ENCODE measurements at places on chromosomes 4 and X. TPM values are rescaled to one million over a fixed set of nuclear protein-coding genes. Genes with fewer than 3 reads are reported as not detected.

DNA sequence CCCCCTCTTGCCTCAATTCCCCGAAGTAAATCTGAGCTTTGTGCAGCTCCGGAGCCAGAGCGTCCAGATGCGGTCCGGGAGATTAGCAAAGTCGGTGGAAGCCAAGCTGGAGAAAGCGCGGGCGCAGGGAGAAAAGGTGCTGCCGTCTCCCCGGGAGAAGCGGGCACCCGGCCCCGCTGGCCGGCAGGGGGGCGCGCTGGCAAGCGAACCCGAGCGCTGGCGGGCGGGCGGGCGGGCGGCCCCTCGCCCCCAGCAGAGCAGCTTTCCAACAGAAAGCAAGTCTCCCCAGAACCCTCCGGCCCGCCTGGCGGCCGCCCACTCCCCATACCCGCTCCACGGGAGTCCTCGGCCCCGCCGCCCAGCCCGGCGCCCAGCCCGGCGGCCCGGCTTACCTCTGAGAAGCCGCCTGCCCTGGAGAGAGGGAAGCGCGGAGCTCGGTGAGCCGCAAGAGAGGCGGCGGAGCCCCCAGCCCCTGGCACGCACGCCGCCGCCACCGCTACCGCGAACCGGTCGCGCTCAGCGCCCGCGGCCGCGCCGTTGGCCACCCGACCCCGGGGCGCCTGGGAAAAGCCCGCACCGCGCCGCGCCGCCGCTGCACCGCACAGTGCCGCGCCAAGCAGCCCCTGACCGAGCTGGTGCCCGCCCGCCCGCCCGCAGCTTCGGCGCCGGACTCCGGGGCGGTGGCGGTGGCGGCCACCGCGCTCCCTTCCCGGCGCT, 529 bp upstream of the CITED1 start:
- DNase-seq, result peak; percentile 10

- DNase-seq, result peak; percentile 57
Measured at GRCh38 chr4:30256116-30256832, 463.9 kb upstream of the PCDH7 start.

GRCh38 chrX:66625525-66625924, 13.4 kb downstream of the EDA2R start:
- no peak for DNase-seq

DNA sequence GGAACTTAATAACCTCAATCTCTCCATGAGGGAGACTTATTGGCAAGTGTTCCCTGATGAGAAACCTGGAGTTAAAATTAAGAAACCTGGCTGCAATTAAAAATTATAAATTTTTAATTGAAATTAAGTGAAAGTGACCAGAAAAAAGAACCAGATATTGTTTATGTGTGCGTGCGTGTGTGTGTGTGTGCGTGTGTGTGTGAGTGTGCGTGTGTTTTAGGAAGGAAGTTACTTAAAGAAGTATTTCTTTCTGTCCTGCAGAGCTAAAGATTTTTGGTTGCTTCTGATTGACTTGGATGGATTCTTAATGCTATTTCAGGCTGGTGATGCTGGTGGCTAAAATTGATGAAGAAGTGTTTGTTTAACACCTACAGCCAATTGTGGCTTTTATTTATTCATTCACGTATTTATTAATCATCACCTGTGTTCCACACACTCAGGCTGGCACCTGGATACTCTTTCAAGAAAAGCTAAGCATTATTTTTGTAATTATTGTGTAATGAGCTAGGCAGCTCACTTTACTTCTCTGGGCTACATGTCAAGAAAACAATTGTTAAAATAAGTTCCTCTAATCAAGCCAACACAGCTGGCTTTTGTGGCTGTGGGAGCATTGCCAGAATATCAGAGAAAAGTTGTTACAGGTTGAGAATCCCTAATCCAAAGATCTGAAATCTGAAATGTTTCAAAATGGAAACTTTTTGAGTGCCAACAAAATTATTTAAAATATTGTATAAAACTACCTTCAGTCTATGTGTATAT, 68.5 kb downstream of the CEP44 start:
- no peak for DNase-seq

DNA sequence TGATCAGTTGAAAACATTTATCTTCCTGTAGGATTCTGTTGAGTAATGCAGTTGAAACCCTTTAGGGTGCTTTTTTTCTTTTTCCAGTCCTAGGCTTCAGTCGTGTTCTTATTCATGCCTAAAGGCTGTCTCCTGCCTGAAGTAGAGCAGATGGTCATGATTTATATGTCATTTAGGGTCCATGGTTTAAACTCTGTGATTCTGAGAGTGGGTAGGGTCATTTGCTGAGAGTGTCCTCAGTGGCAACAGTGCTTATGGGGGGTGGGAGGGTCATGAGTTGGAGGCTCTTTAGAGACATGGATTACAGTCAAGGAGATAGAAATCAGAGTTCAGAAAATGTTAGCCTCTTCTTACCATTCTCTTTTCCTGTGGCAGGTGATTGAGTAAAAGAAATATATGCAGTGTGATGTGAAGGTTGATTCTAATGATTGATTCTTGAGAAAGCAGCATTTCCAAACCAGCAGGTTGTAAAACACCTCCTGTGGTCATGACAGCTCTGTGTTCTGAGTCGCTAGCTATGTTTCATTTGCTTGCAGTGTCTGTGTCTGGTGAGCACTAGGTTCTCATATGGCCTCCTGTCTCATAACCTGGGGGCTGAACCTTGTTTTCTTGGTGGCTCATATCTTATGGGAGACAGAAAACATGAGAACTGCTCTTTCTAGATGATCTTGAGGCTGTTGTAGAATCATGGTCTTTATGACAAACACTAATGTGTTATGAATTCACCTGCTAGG, 60.4 kb downstream of the JADE1 start:
- DNase-seq, result no peak

DNA sequence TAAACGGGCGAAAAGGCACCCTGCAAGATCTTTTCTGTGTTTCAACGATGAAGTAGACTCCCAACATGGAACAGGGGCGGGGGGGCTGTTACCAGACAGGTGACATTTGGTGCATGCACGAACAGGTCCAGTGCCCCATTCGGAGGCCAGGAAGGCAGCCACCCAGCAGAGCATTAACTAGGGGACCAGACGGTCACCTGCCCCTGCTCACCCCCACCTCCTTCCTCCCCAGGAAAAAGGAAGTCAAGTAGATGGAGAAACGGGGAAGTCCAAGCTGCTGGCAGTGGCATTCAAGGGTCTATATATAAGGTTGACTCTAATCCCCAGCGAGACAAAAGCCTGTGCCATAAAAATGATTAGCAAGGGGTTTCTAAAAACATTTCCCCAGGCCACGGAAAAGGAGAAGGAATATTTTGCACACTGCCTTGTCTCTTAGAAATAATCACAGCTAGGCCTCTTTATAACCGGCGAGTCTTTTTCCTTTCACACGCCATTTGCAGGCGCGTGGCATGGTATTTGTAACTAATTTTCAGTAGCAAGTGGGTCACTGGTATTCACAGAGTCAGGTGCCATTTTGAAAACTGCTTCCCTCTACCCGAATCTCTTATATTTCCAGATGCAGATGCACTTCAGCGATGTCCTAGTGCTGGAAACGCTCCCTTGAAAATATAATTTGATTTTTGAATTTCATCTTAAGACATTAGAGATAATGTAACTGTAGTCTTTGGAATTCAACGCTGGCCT, 1.2 kb upstream of the TMSB4X start:
- DNase-seq, result no peak

GRCh38 chr4:74038425-74039314, at the start of gene CXCL3:
CXCL3 (minus strand) TSS chr4:74038689; CDS start chr4:74038611, 78 bp downstream.
- peak; percentile 84 for DNase-seq

CENPE gene
- 4.0 TPM for polyA plus RNA-seq
